Activated CD8-positive, alpha-beta T cell treated with anti-CD3 and anti-CD28 coated beads, Interleukin-2, amount 10 ng/mL, durations not matched to agents 7 days and 5 days (primary cell): ENCODE measurements at places on chromosomes 12 and 14. TPM values are rescaled to one million over a fixed set of nuclear protein-coding genes. Genes with fewer than 3 reads are reported as not detected.

DNA sequence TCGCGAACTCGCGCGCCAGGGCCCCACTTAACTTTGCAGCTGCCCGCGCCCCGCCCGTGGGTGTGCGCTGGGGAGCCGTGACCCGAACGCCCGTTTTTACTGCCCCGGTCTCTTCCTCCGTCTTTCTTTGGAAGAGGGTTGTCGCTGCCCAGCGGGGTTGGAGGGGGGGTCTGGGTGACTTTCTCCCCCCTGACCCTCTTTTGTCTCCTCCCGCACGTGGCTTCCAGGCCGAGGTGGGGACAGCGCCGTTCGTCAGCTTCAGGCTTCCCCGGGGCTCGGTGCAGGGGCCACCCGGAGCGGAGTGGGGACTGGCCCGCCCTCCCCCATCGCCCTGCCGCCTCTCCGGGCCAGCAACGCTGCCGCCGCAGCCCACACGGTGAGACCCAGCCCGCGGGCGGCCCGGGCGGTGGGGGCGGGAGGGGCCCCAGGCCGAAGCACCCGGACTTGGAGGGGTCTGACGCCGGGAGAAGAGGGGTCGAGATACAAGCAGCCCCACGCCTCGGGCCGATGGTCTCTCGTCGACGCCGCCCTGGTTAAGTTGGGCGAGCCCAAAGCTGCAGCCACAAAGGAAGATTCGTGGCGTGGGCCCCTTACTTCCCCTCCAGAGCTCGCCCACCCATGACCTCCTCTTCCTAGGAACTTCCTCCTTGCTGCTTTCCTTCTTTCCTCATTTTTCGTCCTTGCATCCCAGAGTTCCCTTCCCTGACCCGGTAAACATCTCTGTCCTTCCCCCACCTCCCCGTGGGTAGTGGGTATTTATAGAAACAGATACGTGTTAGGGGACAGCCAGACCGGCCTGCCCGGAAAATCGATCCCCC is 1.2 kb downstream of the DYRK2 start:
- H3K36me3 ChIP-seq: peaks cover 39% of the 10 kb centered on the region
- no peaks in the 10 kb centered on the region for H3K27me3 ChIP-seq
- peak; percentile 48 for DNase-seq
- H3K27ac ChIP-seq: peak overlapping the region; percentile 87
- peak overlapping the region; percentile 94 for H3K4me3 ChIP-seq

- H3K4me1 ChIP-seq: no peaks in the 10 kb centered on the region
- peaks cover 5% of the 10 kb centered on the region for H3K27me3 ChIP-seq
- no peak for DNase-seq
- H3K27ac ChIP-seq: no peak overlapping the region
- no peak overlapping the region for H3K4me3 ChIP-seq
- no peaks in the 10 kb centered on the region for H3K36me3 ChIP-seq
These were observed 226.6 kb upstream of the TMEM260 start for GRCh38 chr14:56352999-56353398.

DNA sequence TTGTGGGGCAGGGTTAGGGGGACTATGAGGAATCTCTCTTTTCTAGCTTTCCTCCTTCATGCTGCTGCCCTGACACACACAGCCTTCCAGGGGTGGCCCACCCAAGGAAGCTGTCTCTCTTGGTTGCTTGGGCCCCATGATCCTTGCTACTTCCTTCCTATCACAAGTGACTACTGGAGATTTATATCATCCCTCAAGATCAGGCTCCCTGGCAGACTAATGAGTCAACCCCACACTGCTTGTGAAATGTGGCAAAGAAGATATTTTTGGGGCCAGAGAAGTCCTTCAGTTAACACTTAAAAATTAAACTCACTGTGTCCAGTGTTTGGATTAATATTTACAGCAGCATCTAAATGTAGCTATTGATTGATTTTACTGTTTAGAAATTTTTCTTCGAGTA is 1.5 kb downstream of the OR4E1 start:
- peaks cover 12% of the 10 kb centered on the region for H3K27me3 ChIP-seq
- H3K4me3 ChIP-seq: no peak overlapping the region

The PSMD9 gene
- 70.6 TPM for total RNA-seq

The KRT83 gene
- total RNA-seq: not detected

The CCT2 gene
- total RNA-seq: 238 TPM

DNA sequence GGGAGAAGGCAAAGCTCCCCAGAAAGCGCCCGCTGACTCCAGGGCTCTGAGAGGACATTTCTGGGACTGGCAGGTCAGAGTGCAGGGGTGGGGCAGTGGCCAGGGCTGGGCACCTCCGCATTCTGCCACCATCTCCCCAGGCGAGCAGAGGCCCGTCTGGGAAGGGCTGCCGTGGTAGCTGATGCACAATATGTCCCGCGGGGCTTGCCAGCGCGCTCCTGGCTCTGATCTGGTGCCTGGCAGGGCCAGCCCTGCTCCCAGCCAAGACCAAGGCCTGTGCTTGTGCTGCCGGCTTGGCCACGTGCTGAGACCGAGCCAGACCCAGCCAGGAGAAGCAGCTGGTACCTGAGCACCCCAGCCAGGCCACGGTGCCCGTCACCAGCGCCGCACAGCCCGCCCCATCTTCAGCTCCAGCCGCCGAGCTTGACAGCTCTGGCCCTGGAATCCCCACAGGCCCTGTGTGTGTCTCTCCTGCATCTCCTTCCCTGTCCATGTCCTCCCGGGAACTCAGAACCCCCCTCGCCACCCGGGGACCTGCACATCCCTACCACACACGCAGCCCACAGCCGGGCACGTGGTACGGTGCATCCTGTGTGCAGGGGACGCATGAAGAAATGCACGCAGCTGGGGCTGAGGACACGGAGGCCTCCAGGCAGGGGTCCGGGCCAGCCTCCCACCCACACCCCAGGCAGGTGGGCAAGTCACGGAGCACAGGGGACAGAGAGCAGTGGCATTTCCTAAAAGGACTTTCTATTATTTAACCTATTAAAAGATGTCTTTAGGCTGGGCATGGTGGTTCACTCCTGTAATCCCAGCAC is 68.6 kb upstream of the C14orf180 start:
- no peak for DNase-seq
- no peak overlapping the region for H3K4me3 ChIP-seq
- no peak overlapping the region for H3K27ac ChIP-seq
- no peaks in the 10 kb centered on the region for H3K27me3 ChIP-seq
- H3K4me1 ChIP-seq: no peaks in the 10 kb centered on the region

GRCh38 chr14:89212386-89213235 is 204.4 kb downstream of the FOXN3 start:
- H3K4me3 ChIP-seq: no peak overlapping the region
- H3K27ac ChIP-seq: no peak overlapping the region
- no peak for DNase-seq
- H3K27me3 ChIP-seq: no peaks in the 10 kb centered on the region
- H3K36me3 ChIP-seq: peaks cover 20% of the 10 kb centered on the region
- H3K4me1 ChIP-seq: peaks cover 4% of the 10 kb centered on the region

The CISTR gene
- not detected for total RNA-seq

DNA sequence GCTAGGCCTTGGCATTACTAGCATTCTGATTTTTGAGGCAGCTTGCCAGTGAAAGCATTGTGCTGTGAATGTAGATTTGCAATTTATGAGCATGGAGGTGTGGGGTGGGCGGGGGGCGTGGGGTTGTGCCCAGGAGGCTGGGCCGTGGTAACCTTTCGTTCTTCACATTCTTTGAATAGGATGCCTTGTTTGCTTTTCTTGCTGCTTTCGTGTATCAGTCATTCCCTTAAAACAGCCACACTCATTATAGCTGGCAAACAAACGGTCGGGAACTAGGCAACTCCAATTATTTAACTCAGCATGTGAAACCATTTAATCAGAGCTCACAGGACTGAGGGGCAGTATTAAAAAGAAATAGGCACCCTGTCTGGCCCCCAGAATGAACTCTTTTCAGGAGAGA is 115.9 kb upstream of the PELI2 start:
- no peak for DNase-seq
- no peak overlapping the region for H3K4me3 ChIP-seq
- H3K27me3 ChIP-seq: peaks cover 53% of the 10 kb centered on the region
- no peak overlapping the region for H3K27ac ChIP-seq
- H3K36me3 ChIP-seq: peaks cover 2% of the 10 kb centered on the region
- peaks cover 38% of the 10 kb centered on the region for H3K4me1 ChIP-seq

DNA sequence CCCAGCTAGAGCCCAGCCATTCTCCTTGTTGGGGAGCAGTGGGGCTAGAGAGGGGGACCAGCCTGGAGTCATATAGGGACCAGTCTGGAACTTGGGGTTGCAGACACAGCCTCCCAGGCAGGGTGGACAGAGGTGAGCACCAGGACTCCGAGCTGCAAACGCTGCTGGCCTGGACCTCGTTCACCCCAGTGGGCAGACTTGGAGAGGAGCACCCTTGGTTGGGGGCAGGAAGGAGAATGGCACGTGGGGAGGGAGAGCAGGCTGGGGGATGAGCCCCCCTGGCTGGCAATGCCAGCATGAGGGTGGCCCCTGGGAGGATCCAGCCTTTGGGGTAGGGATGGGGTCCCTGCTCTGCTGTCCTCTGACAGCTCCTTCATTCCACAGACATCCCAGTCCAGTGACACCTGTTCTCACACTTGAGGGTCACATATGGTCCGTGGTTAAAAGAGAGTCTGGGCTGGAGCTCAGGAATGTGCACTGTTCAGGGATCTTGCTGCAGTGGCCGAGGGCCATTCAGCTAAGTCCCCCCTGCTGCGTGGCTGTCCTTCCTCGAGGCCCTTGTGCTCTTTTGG is 2.8 kb downstream of the LBHD2 start:
- H3K4me3 ChIP-seq: no peak overlapping the region
- peaks cover 8% of the 10 kb centered on the region for H3K4me1 ChIP-seq

The C12orf56 gene
- not detected for total RNA-seq

GRCh38 chr12:96743606-96744005 is 163.5 kb upstream of the NEDD1 start:
- DNase-seq: no peak
- no peak overlapping the region for H3K27ac ChIP-seq
- no peaks in the 10 kb centered on the region for H3K4me1 ChIP-seq
- peaks cover 7% of the 10 kb centered on the region for H3K27me3 ChIP-seq
- H3K36me3 ChIP-seq: no peaks in the 10 kb centered on the region

The ASCL1 gene
- total RNA-seq: not detected

The RFX4 gene
- not detected for total RNA-seq

DNA sequence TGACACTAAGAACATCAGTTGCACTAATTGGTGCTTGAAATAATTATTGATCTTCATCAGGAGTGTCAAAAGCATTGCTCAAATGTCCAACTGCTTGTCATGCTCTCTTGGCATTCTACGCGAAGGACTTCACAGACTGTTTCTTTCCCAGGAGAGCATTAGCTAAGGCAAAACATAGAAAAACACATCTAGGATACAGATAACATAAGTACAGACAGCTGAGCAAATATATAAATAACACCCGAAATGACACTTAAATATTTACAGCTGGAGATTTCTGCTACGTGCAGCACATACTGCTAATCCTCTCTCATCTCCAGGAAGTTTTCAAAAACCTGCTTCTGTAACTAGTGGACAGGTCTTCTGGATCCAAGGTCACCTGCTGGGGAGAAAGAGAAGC is 120.0 kb upstream of the PRMT8 start:
- H3K36me3 ChIP-seq: no peaks in the 10 kb centered on the region
- no peak for DNase-seq
- H3K4me3 ChIP-seq: no peak overlapping the region
- no peak overlapping the region for H3K27ac ChIP-seq

DNA sequence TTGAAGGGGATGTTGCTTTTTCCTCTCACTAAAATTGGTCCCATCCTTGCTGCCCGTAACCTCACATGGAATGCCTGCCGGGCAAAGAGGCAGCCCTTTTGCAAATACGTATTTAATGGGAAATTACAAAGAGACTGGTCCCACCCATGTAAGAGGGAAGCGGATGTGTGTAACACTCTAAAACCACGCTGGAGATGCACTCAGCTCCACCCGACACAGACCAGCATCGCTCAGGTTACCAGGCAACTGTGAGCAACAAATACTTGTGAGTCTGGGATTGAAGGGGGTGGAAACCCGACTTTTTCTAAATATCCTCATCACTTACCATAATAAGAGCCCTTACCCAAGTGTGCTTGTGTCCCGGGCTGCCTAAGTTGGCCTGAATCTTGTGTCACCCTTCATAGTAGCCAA is 47.7 kb downstream of the ELK3 start:
- peak overlapping the region; percentile 71 for H3K27ac ChIP-seq
- DNase-seq: peak; percentile 80
- H3K4me1 ChIP-seq: peaks cover 46% of the 10 kb centered on the region
- peak overlapping the region; percentile 42 for H3K4me3 ChIP-seq
- H3K27me3 ChIP-seq: no peaks in the 10 kb centered on the region

GRCh38 chr14:78713716-78714115 is 543.5 kb downstream of the NRXN3 start:
- no peaks in the 10 kb centered on the region for H3K4me1 ChIP-seq
- no peak for DNase-seq
- no peak overlapping the region for H3K27ac ChIP-seq
- H3K27me3 ChIP-seq: no peaks in the 10 kb centered on the region

DNA sequence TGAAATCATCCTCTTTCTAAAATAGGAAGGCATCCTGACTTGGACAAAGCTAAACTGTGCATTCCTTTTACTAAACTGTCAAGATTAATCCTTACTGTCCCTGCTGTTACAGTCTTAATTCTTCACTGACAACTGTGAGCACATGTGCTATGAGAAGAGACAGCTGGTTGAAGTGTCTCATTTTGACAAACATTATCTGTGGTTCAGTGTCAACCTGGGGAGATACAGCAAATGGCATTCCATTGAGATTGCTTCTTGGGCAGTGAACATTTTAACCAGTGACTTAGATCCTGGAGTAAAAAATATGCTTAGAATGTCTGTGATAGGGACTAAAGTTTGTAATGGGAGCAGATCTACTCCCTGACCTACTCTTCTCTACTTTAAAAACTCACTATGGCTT is 552.6 kb upstream of the ATP2B1 start:
- H3K4me3 ChIP-seq: no peak overlapping the region
- no peak for DNase-seq
- peaks cover 17% of the 10 kb centered on the region for H3K27me3 ChIP-seq
- H3K4me1 ChIP-seq: no peaks in the 10 kb centered on the region
- no peaks in the 10 kb centered on the region for H3K36me3 ChIP-seq

- no peaks in the 10 kb centered on the region for H3K27me3 ChIP-seq
- no peak overlapping the region for H3K27ac ChIP-seq
- H3K36me3 ChIP-seq: no peaks in the 10 kb centered on the region
- DNase-seq: peak; percentile 27
These were observed 96.9 kb upstream of the FGD4 start for GRCh38 chr12:32302218-32303173.

DNA sequence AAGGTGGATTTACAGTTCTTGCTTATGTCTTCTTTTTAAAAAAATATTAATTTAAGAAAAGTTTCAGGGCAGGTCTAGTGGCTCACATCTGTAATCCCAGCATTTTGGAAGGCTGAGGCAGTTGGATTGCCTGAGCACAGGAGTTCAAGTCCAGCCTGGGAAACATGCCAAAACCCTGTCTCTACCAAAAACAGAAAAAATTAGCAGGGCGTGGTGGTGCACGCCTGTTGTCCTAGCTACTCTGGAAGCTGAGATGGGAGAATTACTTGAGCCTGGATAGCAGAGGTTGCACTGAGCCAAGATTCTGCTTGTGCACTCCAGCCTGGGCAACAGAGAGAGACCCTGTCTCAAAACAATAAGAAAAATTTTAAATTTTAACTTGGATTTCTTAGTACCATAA is 5.4 kb upstream of the TAS2R46 start:
- no peak for DNase-seq
- H3K27ac ChIP-seq: no peak overlapping the region
- no peak overlapping the region for H3K4me3 ChIP-seq
- no peaks in the 10 kb centered on the region for H3K27me3 ChIP-seq
- H3K36me3 ChIP-seq: peaks cover 15% of the 10 kb centered on the region

- no peak overlapping the region for H3K4me3 ChIP-seq
- DNase-seq: no peak
- H3K36me3 ChIP-seq: peaks cover 44% of the 10 kb centered on the region
- no peak overlapping the region for H3K27ac ChIP-seq
- peaks cover 3% of the 10 kb centered on the region for H3K4me1 ChIP-seq
These were observed 28.5 kb downstream of the OSBPL8 start for GRCh38 chr12:76531056-76531455.

The RNASE4 gene
- 0.63 TPM for total RNA-seq

The CD69 gene
- 116 TPM for total RNA-seq
